Activated CD4-positive, alpha-beta T cell treated with anti-CD3 and anti-CD28 coated beads for 24 hours (primary cell): ENCODE measurements at places on chromosomes 7 and 10.

GRCh38 chr7:108190891-108191290 lies 60.7 kb upstream of the LAMB4 start:
- DNase-seq, result no peak

- DNase-seq, result no peak
Observed at GRCh38 chr10:15043674-15044073, at the start of gene OLAH. OLAH (plus strand) TSS chr10:15043943; CDS start chr10:15047289, 3,346 bp downstream.

- no peak for DNase-seq
Observed at GRCh38 chr10:129361676-129362376, 105.2 kb upstream of the MGMT start.

DNA sequence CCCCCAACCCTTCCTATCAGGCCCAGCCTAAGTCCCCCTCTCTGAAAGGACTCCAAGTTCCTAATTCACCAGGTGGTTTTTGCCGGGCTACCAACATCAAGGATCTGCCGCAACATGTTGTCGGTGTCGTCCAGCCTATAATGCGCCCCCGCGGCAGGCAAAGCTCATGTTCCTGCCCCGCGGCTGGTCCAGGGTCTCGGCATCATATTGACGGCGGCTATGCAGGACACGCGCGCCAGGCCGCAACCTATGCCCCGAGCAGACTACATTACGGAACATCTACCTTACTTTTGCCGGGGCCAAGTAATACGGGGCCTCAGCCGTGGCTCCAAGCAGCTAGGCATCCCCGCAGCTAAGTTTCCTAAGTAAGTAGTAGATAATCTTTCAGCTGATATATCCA lies 24.6 kb upstream of the FAM221A start:
- no peak for DNase-seq

DNA sequence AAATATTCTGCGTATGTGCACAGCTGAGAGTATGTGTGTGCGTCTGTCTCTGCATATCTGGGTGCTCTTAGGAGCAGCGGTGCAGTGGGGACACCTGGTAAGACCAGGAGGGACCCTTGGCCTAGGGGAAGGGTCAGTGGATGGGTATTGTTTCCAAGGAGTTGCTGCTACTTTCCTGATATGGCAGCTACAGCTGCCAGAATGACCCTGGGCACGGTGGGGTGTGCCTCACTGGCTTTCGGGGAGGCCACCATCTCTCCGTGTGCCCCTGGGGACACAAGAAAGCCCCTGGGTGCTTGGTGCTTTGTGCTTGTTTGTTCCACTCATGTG lies 8.6 kb downstream of the PFKFB3 start:
- no peak for DNase-seq

DNA sequence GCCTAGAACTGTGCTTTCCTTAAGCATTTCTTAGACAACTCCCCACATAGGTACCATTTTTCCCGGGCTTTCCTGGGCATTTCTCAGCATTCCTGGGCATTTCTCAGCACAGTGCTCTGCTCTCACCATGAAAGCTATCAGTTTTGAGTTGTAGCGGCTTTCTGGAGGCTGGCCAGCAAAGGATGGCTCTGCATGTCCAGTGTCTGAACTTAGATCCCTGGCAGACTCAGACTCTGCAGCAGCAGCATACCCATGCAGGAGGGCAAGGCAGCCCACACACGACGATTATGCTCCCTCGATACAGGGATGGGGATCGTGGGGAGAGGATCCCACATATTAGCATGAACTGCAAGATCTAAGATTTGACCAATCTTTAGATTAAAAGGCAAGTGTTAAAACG lies 248.9 kb upstream of the MKI67 start:
- no peak for DNase-seq

DNA sequence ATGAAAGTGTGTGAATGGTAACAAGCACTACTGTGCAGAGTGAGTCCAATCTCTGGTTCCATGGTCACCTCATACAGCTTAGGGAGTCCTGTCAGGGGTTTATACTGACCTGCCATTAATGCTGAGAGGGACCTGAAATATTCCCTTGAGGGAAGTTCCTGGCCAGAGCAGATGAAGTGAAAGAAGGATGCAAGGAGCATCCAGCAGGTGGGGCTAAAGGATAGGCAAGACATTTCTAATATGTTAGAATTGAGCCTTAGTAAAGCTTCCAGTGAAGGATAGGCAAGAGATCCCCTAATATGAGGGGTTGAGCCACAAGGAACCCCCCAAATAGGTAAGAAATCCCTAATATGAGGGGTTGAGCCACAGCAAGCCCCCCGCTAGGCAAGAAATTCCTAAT lies 25.5 kb upstream of the FAM221A start:
- no peak for DNase-seq

GRCh38 chr10:52805414-52806285 lies 33.1 kb upstream of the MBL2 start:
- DNase-seq, result no peak

DNA sequence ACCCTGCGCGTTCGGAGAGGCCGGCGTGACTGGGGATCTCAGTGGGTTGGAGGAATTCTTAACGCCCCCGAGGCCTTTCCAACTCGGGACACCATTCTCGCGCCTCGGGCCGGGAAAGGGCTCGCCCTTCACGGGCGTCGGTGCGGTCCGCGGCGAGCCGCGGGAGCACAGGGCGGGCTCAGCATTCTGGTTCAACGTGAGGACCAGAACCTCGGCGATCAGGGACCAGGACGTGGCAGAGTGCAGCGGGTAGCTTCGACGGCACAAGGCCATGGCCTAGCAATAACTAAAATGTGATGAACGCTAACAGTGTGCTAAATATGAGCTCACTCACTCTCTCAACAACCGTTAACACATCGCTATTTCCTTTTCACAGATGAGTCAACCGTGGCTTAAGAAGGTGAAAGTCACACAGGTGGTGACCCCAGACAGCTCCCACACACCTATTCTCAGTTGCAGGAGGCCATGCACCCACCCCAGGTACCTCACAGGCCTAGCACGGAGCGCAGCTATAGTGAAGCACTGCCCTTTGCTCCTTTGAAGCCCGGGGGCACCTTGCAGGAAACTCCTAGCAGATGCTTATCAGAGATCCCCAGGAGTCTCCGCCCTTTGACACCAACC lies 4.5 kb upstream of the EMX2 start:
- no peak for DNase-seq

GRCh38 chr7:43612599-43613589 lies 30.0 kb downstream of the STK17A start:
- DNase-seq, result no peak

DNA sequence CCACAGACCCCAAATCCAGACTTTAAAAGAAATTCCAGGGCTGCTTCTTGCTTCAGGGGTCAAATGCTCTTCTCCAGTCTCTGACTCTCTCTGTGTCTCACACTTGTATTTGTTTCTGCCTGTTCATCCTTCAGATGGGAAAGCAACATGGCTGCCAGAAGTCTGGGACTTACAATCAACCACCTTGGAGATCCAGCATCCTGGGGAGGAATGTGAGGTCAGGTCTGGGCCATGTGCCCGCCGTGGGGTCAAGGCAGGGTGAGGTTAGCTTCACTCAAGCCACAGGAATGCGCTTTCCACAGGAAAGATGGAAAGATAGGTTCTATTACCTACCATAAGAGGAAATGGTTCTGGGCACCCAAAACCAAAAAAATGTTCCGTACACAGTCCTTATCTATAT lies 34.3 kb upstream of the NPVF start:
- DNase-seq, result no peak

- no peak for DNase-seq
Observed at GRCh38 chr10:128614802-128615553, 488.8 kb upstream of the MKI67 start.

DNA sequence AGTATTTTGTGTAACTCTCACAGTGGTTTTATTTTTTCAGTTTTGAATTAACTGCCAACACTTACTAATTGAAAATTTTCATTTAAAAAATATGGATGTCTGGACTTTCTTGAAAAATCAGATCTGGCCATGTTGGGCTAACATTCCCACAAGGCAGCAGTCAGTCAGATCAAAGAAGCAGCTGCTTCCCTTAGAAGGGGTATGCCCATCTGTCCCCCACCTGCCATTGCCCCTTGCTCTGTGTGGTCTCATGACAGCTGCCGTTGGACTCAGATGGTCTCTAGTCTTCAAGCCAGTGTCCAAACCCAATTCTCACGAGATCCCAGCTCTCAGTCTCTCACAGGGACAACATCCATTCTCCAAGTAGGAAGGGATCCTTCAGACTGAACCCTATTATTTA lies 212.1 kb upstream of the GHITM start:
- no peak for DNase-seq

DNA sequence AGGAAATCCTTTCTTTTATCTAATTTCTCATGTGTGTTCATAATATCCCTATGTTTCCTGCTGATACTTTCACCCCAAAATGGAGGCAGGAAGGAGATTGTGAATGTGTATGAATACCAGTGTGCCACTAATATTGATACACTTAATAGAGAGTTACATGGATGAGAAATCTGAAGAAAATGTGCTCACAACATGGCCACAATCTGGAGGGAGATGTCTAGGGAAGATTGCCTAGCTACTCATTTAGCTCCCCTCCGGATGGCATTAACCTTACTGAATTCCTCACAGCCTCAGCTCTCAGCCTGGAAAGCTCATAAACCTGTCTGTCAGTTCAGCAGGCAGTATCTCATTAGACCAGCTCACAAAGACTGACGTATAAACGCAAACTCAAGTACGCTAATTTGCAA lies 23.4 kb upstream of the DMTF1 start:
- DNase-seq, result no peak

DNA sequence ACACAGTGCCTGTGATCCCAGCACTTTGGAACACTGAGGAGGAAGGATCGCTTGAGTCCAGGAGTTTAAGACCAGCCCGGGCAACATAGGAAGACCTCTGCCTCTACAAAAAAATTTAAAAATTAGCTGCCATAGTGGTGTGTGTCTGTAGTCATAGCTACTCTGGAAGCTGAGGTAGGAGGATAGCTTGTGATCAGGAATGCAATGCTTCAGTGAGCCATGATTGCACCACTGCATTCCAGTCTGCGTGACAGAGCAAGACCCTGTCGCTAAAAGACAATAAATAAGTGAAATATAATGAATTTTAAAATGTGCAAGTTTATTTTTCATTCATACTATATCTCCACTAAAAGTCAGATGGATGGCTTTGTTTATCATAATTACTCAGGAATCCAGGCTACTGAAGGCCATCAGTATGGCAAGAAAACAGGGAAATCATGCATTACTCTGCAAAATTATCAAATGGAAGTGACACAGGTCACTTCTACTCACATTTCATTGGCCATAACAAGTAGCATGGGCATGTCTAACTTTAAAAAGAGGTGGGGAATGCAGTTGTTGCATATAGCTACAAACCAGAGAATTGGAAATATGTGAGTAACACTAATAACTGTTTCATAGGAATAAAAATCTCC lies 32.9 kb upstream of the FAM3C start:
- no peak for DNase-seq

DNA sequence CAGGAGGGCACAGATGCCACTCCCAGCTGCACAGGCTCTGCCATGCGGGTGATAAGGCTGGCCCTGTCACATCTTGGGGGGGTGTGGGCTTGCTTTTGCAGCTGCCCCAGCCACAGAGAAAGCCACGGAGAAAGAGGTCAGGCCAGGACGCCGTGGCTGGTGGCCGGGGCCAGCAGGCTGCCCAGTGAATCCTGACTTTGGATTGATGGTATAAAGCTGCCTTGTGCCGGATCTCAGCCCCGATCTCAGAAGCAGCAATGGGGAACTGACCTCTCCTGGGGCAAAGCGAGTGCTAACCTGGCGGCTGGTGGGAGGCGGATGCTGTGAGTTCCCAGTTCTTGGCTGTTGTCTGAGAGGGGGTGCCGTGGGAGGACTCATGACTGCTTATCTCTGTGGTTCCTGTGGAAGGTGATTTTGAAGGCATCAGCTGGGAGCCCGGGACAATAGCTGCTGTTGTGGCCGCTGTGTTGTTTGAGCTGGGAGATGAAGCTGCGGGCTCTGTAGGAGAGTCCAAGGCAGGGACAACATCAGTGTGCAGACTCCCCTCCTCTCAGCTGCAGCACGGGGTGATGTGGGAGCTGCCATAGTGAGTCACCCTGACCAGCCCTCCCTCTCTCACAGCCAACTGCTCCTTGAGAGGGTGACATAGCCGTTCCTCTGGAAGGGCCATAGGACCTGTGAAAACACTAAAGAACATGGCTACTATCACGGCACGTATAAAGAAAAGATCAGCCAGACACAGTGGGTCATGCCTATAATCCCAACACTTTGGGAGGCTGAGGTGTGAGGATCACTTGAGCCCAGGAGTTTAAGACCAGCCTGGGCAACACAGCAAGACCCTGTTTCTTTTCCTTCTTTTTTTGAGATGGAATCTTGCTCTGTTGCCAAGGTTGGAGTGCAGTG lies 17.0 kb downstream of the IL15RA start:
- DNase-seq, result no peak

DNA sequence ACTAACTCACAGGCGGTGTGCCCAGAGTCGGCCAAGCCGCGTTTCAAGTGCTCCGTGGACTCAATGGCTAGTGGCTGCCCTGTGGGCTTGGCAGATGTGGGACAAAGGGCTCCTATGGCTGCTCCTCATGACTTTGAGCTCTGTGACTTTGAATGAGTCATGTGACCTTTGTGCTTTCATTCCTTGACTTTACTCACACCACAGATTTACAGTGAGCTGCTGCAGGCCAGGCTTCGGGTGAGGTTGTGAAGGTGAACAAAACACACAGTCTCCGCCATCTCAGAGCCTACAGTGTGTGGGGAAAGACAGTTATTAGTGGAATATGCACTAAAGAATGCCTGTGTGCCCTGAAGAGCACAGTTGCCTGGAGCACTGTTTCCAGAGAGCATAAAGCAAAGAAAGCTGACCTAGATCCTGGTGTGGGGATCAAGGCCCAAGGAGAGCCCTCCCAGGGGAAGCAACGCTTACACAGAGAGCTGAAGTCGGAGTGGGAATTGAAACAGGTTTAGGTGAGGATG lies 29.7 kb upstream of the PLEKHA1 start:
- DNase-seq, result no peak

DNA sequence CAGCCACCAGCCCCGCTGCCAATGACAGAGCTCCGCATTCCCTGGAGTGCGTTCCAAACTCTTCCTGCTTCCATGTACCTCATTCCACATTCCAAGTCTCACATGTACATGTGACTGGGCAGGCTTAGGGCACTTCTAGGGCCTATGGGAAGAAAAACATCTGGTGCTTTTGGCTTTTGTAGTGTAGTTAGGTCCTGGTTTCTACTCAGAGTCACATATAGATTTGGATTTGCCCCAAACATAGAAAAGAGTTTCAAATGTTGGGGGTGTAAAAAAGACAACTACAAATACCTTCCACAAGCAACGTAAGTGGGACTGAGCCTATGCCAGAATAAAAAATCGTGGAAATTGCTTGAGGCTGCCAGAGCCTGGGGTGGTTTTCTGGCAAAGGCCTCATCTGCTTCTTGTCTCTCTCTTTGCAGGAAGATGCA lies 84.1 kb downstream of the ZNF467 start:
- DNase-seq, result no peak

DNA sequence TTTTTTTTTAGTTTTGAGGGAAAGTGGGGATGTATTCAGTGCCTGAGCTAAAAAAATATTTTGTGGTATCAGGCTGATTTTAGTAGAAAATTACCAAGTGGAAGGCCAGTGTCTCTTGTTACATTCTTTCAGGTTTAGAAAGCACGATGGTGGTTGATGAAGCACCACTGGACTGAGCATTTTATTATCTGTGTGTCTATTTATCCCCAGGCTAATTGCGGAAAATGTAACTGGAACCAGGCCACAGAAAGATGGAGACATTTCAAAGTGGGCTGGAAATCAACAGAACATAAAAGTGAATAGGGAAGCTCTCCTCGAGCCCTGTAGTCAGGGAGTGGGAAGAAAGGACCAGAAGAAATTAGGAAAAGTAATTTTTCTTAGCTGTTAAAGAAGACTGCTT lies 261.0 kb downstream of the STK31 start:
- no peak for DNase-seq

GRCh38 chr7:90833443-90833842 lies 237.3 kb downstream of the CDK14 start:
- DNase-seq, result no peak

- peak; percentile 19 for DNase-seq
Observed at GRCh38 chr7:34991938-34992840, 45.1 kb downstream of the DPY19L1 start.
